ENCODE measurements at places on chromosomes 2 and 18. TPM values are rescaled to one million over a fixed set of nuclear protein-coding genes. Genes with fewer than 3 reads are reported as not detected.

MC4R gene
- total RNA-seq, result not detected

LRATD1 gene
- 0.07 TPM for total RNA-seq

LYG2 gene
- total RNA-seq, result not detected

SLC40A1 gene
- 53.8 TPM for total RNA-seq

LCT gene
- 0.03 TPM for total RNA-seq

TFCP2L1 gene
- total RNA-seq, result under 0.01 TPM

LOXHD1 gene
- total RNA-seq, result not detected

HMSD gene
- total RNA-seq, result not detected

DLX1 gene
- total RNA-seq, result 1.6 TPM

SAG gene
- not detected for total RNA-seq

CBLN2 gene
- 0.07 TPM for total RNA-seq

RAB27B gene
- total RNA-seq, result 10.6 TPM

PCARE gene
- not detected for total RNA-seq

ZSWIM2 gene
- total RNA-seq, result 0.10 TPM

GREB1 gene
- 0.52 TPM for total RNA-seq

VPS4B gene
- 38.7 TPM for total RNA-seq

CYP26B1 gene
- total RNA-seq, result 1.1 TPM

CROCC2 gene
- 0.13 TPM for total RNA-seq

PRKD3 gene
- 45.5 TPM for total RNA-seq

L3MBTL4 gene
- total RNA-seq, result 0.13 TPM

RGPD3 gene
- total RNA-seq, result 0.20 TPM

KCNJ13 gene
- total RNA-seq, result not detected

UGT1A4 gene
- not detected for total RNA-seq

MRO gene
- 0.07 TPM for total RNA-seq

CDCA7 gene
- 0.83 TPM for total RNA-seq

SFXN5 gene
- 11.6 TPM for total RNA-seq

CYTIP gene
- 5.5 TPM for total RNA-seq

PFN4 gene
- 0.17 TPM for total RNA-seq

THOC1 gene
- total RNA-seq, result 26.2 TPM

CCDC148 gene
- total RNA-seq, result 0.43 TPM

CYP27C1 gene
- total RNA-seq, result under 0.01 TPM
